ENCODE measurements at places on chromosomes 5 and 9.

DNA sequence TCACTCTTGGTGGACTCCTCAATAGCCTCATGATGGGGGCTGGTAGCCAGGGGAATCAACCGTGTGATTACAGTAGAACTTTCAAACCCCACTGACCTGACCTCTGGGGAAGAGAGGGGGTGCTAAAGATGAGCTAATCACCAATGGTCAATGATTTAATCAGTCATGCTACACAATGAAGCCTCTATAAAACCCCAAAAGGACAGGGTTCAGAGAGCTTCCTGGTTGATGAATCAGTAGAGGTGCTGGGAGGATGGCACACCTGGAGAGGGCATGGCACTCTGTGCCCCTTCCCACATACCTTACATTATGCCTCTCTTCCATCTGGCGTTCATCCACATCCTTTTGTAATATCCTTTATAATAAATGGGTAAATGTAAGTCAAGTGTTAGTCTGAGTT, 8.9 kb upstream of the SH3TC2 start:
- DNase-seq, result no peak

DNA sequence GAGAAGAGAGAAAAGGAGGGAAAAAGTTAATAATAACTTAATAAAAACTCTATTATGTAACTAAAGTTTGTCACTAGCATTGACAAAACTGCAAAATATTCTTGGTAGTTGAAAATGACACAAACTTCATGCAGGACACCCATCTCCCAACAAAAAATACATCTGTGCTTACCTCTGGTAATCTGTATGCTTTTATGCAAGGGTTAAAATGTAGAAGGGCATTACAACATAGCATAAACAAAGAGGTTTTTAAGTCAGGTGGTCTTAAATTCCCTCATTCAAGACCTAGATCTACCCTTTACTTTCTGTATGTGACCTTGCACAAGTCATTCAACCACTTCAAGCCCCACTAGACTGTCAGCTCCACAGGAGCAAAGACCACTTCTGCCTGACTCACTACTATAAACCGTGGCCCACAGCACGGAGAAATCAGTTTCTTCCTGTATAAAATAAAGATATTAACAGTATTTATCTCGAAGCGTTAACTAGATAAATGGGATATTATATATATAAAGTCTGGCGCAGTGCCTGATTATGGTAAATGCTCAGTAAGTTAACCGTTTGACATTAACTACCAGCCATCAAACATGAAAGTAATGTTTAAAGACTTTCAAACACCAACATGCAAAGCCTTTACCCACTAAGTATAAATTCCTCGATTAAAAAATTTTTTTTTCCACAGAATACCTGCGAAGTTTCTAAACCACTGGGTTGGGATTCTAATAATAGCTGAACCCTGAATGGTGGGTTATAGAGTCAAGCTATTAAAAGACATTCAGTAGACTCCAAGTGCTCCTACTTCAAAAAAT, 2.0 kb downstream of the FBXL17 start:
- no peak for DNase-seq

DNA sequence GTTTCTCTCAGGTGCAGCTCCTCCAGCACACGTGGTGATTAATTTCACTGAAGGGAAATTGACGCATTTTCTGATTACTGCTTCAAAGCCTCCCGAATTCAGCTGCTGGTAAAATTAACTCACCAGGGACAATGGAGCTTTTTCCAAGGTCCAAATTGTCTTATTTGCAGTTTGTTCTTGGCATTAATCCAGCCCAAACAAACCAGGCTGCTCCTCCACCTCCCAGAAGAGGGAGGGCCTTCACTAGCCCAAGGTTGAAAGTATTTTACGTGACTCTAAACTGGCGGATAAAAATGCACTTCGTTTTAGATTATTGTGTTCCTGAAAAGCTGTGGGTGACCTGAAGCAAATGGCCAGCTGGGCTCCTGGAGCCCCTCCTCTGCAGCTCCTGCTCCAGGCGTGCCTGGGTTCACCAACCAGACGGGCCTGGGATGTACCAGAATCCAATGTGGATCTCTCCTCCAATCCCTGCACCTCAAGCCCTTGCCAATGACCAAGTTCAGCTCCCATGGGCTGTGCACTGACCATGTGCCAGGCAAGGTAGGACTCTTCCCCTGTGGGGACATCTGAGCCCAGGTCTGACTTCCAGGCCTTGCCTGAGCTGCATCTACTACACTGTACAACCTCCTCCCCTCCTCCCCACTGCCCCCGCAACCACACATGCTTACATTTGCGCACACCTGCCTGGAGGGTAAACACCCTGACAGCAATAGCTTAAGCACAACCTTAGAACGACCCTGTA, 193.4 kb downstream of the CDK5RAP2 start:
- peak; percentile 92 for DNase-seq

- no peak for DNase-seq
Observed at GRCh38 chr9:25481372-25481771, 196.9 kb downstream of the TUSC1 start.

GRCh38 chr9:136928591-136928990, 15.9 kb downstream of the FBXW5 start:
- no peak for DNase-seq

- no peak for DNase-seq
Observed at GRCh38 chr9:90629991-90630390, 12.6 kb downstream of the DIRAS2 start.

GRCh38 chr5:111313017-111313724, 89.0 kb downstream of the CAMK4 start:
- no peak for DNase-seq

DNA sequence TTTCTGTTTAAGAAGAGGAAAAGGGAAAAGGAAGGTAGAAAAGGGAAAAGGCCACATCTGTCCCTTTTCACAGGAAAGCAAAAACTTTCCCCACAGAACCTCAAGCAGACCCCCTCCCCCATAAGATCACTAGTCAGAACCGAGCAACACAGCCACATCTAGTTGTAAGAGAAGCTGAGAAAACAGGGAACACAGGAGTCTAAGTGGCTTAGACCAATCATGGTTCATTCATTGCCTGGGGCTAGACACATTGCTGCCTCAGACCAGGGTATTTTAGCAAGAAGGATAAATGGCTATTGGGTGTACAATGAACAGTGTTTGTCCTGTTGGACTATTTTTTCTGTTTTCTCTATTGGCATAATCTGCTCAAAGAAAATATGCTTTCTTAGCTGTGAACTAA, 98.0 kb downstream of the ARL15 start:
- DNase-seq, result no peak

GRCh38 chr9:29548436-29548835, 1975.2 kb upstream of the C9orf72 start:
- no peak for DNase-seq

DNA sequence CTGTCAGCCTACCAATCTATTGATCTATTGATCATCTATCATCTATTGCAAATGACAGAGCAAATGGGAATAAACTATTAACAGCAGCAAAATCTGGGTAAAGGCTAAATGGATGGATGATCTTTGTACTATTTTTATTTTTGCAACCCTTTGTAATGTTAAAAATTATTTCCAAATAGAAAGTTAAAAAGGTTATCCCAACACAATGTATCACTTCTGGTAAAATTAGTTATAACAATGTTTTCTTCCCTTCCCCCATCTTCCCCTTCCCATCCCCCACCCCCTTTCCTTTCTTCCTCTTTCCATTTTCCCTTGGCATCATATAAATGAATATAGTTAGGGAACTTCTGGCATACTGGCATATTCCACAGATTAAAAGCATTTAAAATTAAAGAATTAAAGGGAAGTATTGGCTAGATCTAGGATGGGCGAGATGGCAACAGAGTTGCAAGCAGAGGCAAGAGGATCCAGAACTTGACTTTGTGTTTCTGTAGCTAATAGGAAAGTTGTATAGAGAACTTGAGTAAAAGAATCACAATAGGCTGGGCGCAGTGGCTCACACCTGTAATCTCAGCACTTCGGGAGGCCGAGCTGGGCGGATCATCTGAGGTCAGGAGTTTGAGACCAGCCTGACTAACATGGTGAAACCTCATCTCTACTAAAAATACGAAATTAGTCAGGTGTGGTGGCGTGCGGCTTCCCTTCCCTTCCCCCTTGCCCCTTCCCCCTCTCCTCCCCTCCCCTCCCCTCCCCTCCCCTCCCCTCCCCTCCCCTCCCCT, 66.6 kb upstream of the TAF11L2 start:
- DNase-seq, result no peak

DNA sequence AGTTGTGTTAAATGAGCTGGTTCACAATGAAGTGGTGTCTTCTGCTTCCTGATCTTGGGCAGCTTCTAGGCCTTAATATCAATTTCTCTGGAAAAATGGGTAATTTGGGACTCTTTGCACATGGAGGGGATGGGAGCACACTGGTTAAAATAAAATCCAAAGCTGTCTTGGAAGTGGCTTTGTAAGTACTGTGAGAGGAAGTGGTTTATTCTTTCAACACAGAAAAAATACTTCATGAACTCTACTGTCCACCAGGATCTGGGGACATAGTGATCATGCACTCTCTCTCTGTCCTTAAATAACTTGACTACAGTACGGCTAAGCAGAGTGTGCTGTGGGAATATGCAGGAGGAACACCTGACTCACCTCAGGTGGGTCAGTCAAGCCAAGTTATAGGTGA, 2.4 kb downstream of the PCYOX1L start:
- DNase-seq, result no peak

DNA sequence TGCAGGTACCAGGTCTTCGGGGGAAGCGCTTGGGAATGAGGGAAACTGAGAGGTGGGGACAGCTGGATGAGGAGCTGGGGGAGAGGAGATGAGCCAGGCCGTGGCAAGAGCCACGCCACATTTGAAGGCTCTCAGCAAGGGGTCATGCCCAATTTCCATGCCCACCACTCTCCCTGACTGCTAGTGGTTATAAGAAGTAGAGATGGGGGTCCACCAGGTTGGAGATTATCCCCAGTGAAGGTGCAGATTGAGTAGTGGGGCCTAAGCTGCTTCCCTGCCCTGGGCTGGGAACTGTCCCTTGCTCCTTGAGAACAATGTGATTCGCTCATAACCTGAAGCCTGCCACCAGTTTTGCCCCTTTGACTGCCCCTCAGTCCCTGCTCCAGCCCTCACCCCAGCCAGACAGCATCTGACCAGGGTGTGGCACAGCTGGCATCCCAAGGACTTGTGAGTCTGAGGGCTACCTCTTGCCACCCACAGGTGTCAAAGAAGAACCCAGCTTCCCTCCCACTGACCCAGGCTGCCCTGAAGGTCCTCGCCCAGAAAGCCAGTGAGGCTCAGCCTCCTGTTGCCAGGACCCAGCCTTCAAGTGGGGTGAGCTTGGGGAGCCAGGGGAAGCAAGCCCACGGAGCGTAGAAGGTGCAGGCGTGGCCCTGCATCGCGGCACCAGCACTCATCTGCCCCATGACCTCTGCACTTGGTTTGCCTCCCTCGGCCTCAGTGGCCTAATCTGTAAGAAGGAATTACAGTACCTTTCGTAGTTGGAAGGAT, 21.5 kb downstream of the CD74 start:
- DNase-seq, result no peak

DNA sequence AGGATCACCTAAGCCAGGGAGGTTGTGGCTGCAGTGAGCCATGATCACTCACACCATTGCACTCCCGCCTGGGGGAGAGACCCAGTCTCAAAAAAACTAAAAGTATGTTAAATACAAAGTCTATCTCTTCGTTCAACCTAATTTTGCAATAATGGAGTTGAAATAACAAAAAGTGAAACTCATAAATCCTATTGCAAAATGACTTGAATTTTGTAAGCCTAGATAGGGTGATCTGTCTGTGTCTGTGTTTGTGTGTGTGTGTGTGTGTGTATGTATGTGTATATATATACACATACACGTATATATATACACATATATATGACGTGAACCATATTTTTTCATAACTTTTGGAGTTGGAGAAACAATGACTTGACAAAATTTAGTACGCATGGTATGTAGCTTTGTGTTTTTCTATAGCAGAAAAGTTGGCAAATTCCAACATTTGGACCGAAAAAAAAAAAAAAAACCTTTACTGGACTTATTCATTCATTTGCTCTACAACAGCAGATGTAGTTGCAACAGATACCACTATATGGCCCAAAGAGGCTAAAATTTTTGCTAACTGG, 76.9 kb upstream of the CDH6 start:
- DNase-seq, result no peak

GRCh38 chr5:113652161-113652560, 138.7 kb downstream of the YTHDC2 start:
- no peak for DNase-seq

GRCh38 chr9:86669422-86669821, 277.9 kb downstream of the GAS1 start:
- DNase-seq, result no peak

GRCh38 chr5:45274241-45274640, 421.9 kb downstream of the HCN1 start:
- no peak for DNase-seq

- DNase-seq, result no peak
Observed at GRCh38 chr5:2908086-2908485, 156.6 kb upstream of the IRX2 start.

DNA sequence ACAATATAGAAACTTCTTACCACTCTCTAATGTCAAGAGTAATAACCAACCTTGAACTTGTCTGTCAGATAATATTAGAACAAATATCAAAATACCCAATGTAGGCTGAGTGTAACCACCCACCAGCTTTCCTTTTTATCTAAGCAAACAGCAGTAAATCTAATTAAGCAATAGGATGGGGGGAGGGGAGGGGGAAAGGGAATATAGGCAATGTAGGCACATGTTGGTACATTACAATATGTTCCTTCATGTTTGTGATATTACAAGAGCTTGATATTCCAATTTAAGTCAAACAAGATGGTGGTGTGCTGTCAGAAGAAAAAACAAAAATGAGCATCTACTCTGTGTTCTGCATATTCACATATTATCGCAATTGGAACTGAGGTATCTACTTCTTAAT, 158.2 kb downstream of the DENND1A start:
- no peak for DNase-seq

GRCh38 chr9:5502553-5502952, 7.8 kb upstream of the PDCD1LG2 start:
- DNase-seq, result no peak

DNA sequence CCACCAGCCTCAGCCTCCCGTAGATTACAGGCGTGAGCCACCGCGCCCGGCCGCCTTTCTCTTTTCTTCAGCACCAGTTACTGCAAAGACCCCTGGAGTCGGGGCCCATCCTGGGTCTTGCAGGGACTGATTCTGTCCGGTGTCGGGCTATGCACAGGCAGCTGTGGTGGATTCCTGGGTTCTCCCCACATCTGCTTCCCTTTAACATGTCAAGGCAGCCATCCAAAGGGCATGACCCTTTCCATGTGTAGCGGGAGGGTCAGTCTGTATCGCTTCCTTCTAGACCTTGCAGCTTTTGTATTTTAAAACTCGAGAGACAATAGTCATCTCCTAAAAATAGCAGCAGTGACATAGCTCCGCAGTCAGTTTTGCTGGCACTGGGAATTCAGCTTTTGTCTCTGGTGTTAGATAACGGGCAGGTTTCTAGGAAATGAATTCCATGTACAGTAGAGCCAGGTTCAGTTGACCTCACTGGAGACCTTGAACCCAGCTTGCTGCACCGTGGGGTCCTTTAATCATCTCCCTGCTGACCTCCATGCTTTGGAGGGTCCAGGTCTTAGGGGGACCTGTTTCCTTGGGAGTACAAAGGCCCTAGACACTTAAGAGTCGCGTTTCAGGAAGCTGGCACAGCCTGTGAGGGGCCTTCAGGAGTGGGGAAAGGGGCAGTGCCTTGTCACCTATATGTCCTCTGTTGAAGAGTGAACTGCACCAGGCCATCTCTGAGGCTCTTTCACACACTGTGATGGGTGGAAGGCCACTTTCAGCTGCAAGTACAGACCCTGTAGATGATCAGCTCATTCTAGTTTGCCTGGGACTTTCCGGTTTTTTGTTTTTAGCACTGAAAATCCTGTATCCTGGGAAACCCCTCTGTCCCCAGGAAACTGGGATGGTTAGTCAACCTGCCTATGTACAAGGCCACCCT, 13.8 kb downstream of the ANKRD33B start:
- DNase-seq, result no peak

Data from NCI-H1436 (cell line).